Fibroblast of skin of right quadriceps (primary cell): ENCODE measurements at places on chromosomes 1 and 21.

GRCh38 chr1:203322500-203323179, 17.3 kb downstream of the BTG2 start:
- DNase-seq: no peak

- DNase-seq: no peak
Observed at GRCh38 chr21:41875086-41875485, 4.1 kb downstream of the PRDM15 start.

- DNase-seq: peak; percentile 88
Observed at GRCh38 chr1:83547901-83548300, 451.0 kb downstream of the TTLL7 start.

- DNase-seq: no peak
Observed at GRCh38 chr1:60949154-60949825, 133.1 kb upstream of the NFIA start.

DNA sequence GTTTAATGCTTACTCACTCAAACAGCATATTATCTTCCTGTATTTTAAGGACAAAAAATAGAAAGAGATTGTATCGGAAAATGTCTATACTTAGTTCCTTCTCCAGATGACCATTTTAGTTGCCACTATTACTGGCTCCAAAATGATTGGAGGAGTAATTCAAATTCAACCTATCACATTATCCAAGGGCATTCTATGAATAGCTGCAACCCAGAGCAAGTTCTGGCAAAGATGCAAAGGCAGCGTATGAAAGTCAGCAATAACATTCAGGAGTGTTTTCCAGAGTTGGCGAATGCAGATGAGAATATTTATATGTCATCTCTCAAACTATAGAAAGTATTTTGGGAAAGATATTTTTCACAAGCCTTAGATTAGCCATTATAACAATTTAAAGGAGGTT, 389.8 kb upstream of the ADGRL2 start:
- DNase-seq: no peak

DNA sequence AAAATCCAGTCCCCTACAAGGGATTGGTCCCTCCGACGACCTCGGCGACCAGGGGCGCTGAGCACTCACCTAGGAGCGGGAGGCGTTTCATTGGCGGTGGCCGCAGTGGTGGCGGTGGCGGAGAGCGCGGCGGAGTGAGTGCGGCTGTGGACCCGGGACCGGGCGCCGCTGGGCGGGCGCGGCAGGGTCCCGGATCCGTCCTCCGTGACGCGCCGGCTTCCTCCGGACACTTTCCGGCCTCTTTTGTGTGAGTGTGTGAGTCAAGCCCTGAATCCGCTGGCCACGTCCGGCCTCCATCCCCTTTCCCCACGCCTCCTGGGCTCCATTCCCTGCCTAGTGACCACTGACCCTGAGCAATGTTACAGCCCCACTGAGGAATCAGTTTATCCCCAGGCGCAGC, at the start of gene ADGRL4:
TSS of gene ADGRL4 (minus strand) at position 167 of the 400 bp plus-strand sequence. CDS start at position 91, 76 bp downstream.
- DNase-seq: peak; percentile 23

DNA sequence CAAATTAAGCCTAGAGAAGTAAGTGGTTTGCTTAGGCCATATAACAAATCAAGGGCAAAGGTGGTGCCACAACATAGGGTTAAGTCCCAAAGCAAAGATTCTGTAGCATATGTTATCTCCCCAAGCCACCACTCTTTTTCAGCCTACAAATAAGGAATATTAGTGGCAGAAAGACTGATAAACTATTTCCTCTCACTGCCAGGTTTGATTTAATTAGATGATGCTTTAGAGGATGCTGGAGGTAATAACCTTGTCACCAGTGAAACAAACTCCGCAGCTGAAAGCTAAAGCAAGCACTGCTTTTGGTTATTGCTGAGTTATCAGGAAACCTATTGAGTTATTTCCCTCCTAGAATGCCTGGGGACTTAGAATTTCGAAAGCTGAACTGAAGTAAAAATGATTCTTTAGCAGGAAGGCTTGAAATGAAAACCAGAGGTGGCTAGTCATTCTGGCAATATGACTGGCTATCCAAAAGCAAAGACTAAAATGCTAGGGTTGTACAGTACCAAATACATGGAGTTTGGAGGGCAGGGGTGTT, 145.2 kb downstream of the SYT2 start:
- no peak for DNase-seq

DNA sequence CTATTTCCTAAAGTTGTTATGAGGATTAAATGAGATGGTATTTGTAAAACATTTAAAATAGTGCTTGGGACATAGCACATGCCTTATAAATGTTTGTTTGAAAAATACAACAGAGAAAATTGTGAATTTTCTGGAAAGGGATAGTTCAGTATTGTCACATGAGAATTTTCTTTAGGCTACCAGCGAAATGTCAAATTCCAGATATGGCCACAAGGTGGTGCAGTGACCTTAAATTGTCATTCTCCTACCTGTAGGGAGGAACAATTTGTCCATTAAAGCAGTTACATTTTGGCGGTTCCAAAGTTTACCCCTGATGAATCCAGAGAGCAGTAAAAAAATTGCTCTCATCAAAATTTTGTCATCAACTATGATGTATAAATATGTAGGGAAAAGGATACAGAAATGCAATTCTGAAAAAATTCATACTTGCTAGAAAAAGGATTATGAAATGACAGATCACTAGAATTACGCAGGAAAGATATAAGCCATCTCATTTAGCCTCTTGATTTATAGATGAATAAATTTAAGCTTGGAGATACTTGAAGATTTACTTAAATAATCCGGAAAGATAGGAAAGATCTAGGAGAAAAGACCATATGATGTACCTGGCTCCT, 50.2 kb upstream of the TSHB start:
- peak; percentile 46 for DNase-seq

- DNase-seq: no peak
Observed at GRCh38 chr1:95287825-95288224, 53.8 kb downstream of the RWDD3 start.

- DNase-seq: no peak
Observed at GRCh38 chr1:99218572-99218971, 45.7 kb upstream of the PLPPR4 start.

DNA sequence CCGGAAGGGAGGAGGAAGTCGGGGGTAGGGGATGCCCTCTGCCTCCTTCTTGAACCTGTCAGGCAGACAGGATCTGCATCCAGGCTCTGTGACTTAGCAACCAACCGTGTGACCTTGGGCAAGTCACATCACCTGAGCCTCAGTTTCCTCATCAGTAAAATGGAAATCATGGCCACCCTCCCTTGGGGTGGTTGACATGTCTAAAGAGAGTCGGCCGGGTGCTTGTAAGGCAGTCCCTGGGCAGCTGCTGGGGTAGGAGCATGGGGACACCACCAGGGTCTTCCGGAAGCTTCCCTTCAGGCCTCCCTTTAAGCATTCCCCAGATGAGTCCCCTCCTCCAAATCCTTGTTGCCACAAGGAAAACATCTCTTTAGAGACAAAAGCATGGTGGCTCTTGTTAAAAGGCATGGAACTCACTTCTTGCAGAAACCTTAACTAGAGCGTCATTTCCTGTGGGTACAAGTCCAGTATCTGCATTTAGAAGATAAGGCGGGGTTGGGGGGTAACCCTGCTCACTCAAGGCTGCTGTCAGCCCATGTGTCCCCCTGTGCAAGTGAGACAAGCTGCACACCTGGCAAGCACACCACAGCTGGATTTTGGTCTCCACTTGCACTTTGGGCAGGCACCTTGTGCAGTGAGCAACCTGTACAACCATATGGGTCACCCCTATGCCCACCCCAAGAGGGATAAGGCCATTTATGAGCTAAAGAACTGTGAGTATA, 10.4 kb downstream of the CLCNKB start:
- DNase-seq: no peak

DNA sequence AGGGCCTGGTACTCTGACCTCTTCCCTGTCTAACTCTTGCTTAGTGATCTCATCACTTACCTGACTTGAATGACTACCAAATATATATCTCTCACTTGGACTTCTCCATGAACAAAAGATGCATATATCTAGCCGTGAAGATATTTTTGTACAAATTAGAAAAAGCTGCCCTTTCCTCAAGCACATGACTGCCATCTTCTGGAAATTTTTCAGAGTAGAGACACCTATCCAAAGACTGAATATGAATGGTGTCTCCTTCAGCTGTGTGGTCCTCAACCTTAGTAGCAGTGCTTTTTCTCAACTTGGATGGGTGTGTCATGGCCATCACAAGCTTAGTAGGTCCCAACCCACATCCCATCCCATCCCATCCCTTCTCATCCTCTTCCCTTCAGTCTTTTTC, 142.3 kb downstream of the DNM3 start:
- DNase-seq: peak; percentile 38

DNA sequence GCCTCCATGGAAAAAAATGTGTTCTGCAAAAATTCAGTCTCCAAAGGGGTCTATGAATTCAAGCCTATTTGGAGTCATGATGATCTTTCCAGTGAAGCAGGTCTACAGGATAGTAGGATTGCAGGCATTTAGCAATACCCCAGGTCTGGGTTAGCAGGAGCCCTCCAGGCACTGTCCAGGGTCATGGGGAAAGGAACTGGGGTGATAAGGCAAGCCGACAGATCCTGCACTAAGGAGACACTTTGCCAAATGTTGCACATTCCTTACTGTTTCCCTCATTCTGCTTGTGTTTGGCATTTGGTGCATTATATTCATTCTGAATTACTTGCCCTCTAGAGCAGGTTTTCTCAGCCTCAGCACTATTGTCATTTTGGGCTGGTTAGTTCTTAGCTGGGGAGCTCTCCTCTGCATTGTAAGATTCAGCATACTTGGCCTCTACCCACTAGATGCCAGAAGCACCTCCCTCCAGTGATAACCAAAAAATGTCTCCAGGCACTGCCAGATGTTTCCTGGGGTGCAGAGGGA, 333.3 kb upstream of the PLXNA2 start:
- no peak for DNase-seq

- no peak for DNase-seq
Observed at GRCh38 chr1:159152031-159152430, 19.4 kb upstream of the CADM3 start.

DNA sequence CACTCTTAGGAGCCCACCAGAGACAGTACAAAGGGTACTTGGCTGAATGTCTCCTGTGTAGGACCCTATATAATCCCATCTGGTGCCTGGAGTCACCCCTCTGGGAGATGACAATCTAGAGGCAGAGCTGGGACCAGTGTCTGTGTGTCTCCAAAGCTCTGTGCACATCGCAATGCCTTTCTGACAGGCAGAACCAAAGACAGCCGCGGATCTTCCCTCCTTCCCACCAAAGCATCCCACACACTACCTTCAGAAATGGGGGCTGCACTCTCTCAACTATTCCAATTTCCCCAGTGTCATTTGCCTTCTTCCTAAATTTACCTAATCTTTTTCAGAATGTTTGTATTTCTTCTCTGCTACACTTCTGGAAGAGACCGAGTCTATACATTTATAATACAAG, 12.0 kb downstream of the PGBD5 start:
- no peak for DNase-seq
